GM12891 (cell line): ENCODE measurements at places on chromosomes 3 and 15.

DNA sequence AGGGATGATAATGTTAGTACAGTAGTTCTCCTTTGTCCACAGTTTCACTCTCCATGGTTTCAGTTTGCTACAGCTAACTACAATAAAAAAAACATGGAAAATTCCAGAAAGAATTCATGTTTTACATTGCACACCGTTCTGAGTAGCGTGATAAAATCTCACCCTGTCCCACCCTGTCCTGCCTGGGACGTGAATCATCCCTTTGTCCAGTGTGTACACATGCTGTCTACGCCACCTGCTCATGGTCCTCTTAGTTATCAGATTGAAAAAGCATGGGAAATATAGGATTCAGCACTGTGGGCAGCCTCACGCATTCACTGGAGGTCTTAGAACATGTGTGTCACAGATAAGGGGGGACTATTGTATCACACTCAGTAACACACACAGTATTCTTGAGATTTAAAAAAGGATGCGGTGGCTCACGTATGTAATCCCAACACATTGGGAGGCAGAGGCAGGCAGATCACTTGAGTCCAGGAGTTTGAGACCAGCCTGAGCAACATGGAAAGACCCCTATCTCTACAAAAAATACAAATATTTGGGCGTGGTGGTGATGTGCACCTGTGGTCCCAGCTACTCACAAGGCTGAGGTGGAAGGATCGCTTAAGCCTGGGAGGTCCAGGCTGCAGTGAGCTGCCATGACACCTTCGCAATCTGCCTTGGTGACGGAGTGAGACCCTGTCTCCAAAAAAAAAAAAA is 8.7 kb upstream of the FLNB start:
- no peak for DNase-seq

- no peak for DNase-seq
Observed at GRCh38 chr15:77130315-77130930, 59.5 kb upstream of the TSPAN3 start.

DNA sequence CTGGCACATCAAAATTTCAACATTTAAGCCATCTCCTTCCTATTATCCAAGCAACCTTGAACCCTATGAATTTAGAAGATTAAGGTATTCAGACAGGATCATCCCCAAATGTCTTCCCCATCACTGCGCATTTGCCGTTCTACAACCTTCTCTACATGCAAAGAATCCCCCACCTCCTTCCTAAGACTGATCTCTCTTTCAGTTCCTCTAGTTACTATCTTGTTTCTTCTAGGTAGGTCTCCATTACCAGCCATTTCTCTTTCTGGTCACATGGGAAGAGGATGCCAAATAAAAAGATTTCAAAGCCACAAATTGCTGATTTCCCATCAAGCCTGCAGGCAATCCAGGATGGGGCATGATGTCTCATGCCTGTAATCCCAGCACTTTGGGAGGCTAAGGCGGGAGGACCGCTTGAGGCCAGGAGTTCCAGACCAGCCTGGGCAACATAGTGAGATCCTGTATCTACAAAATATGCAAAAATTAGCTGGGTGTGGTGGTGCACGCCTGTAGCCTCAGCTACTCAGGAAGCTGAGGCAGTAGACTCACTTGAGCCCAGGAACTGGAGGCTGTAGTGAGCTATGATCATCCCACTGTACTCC is 29.7 kb upstream of the MTMR10 start:
- DNase-seq: no peak

DNA sequence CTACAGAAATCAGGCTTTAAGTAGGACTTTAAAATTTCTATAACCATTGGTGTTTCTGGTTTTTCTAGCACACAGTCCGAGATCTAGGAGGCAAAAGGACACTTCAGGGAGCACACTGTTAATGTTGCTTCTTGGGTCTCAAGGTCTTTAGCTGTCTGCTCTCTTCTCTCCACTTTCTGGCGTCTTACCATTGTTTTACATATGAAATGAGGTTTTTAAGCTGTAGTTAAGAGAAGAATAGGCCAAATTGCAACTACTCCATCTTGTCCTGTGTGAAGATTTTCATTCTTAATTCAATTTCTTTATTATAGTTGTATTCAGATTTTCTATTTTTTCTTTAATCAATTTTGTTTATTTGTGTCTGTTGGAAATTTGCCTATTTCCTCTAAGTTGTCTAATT is 151.4 kb downstream of the WNT7A start:
- no peak for DNase-seq

GRCh38 chr3:177820683-177821316 is 623.5 kb upstream of the TBL1XR1 start:
- no peak for DNase-seq

- DNase-seq: no peak
Observed at GRCh38 chr3:143763564-143764162, 84.6 kb downstream of the SLC9A9 start.

DNA sequence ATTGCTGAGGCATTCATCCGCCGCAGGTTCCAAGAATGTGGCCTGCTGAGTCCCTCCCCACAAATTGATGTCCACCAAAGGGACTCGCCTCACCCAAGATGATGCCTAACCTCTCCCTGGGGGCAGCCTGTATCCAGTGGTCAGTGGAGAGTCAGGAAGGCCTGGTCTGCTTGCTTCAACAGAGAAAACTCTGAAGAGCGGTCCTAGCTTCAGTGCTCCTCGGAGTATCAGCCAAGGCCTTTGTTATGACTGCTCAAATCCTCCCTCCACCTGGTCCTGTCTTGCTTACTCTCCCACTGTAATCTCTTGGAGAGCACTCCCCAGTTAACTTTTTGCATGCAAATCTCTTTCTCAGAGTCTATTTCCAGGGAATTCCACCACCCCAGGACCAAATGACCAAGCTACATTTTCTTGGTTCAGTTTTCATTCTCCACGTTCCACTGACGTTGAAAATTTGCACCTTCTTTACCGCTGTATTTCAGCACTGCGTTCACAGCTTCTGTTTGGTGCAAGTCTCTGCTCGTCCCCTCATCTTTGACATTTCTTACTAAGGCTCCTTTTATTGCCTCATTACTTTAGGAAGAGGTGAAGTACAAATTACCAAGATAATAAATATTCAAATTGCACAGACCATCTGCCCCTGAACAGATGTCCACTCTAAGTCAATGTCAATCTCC is 22.3 kb downstream of the CMTM7 start:
- no peak for DNase-seq

GRCh38 chr15:59236394-59236793 is 29.8 kb downstream of the LDHAL6B start:
- DNase-seq: no peak

DNA sequence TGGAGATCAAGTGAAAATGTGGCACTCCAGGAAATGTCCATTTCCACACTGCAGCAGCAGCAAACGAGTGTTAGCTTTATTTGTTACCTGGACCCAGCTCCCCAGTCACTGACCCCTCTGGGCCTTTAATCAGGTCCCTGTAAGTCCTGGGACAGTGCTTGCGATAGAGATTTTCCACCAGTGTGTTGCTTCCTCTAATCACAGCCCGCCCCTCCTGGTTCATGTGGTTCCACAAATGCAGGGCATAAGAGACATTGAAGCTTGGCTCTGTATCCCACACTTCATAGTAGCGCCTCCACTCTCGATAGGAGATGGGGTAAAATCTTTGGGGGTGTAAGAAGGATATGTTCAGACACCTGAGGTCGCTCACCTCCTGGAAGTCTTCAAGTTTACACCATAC is 8.0 kb downstream of the A4GNT start:
- DNase-seq: no peak

DNA sequence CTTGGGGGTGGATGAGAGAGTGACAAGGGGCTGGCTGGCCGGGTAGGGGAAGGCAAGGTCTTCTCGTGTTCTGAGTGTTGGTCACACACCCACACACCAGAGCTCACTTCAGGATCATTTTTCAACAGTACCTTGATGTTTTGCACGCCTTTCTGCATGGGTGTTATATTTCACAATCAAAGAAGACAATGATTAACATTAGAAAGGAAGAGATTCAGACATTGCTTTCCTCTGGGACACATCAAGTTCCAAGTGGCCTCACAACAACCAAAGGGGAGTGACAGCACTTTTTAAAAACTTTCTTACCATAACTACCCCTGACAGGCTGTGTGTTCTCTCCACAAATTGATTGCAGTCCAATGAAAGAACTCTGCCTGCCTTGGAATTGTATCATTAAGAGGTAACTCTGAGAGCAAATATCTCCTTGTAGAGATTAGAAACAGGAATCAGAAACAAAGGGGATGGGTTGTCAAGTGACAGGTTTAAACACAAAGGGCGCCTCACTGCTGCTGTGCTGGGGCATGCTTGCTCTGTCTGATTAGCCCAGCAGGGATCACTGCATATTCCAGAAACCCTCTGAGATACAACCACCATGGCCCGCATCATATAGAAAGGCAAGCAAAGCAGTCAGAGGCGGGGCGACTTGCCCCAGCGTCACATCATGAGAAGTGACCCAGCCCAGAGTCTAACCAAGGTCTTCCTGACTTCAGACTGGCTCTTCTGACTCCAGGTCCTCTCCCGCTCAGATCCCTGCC is 230.8 kb downstream of the FEZF2 start:
- DNase-seq: no peak

GRCh38 chr3:64617610-64618009 is 70.2 kb downstream of the ADAMTS9 start:
- no peak for DNase-seq

DNA sequence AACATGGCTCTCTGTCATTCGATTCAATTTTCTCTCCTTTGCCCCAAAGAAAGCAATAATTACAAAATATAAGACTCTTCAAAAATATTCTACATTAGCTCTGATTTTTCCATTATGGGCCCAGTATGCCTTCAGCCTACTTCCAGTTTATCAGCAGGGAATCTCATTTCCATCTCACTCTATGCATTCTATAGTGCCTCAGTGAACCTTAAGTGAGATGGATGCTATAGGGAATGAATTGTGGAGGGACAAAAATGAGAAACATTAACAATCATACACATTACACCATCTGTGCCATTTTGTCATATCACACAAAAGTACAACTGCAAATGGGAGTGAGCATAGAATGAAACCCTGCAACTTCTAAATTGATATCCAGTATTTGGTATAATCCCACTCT is 50.7 kb upstream of the TSPAN3 start:
- no peak for DNase-seq

DNA sequence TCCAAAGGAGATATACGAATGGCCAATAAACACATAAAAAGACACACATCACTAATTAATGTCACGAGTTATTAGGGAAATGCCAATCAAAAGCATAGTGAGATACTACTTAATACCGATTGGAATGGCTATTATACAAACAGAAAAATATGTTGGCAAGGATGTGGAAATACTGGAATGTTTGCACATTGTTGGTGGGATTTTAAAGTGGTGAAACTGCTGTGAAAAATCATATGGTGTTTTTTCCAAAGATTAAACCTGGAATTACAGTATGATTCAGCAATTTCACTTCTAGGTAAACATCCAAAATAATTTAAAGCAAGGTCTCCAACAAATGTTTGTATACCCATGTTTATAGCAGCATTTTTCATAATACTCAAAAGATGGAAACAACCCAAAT is 765.5 kb downstream of the VGLL3 start:
- DNase-seq: no peak

- DNase-seq: no peak
Observed at GRCh38 chr3:116339441-116340028, 105.8 kb downstream of the LSAMP start.

DNA sequence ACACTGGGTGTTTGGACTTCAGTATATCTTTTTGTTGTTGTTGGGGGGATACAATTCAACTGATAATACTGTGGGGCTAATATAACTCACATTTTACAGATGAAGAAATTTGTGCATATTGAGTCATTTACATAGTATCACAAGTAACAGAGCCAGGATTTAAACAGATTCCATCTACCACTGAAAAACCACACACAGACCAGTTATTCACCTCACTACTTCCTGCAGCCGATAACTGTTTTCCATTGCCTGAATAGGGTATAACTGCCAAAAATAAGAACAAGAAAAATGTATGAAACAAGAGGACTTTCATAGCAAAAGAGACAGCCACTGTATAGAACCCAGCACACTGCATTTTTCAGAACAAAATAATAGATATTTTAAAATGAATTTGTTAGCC is 215.8 kb upstream of the CNTN6 start:
- no peak for DNase-seq

GRCh38 chr3:14389716-14390115 is 12.7 kb upstream of the SLC6A6 start:
- DNase-seq: no peak

GRCh38 chr15:57797568-57798267 is 91.2 kb downstream of the POLR2M start:
- DNase-seq: no peak

- no peak for DNase-seq
Observed at GRCh38 chr15:62026487-62027262, 33.6 kb downstream of the VPS13C start.

- DNase-seq: no peak
Observed at GRCh38 chr3:23741036-23741706, 64.6 kb upstream of the UBE2E1 start.

GRCh38 chr15:58378241-58379085 is 53.3 kb upstream of the LIPC start:
- DNase-seq: no peak

DNA sequence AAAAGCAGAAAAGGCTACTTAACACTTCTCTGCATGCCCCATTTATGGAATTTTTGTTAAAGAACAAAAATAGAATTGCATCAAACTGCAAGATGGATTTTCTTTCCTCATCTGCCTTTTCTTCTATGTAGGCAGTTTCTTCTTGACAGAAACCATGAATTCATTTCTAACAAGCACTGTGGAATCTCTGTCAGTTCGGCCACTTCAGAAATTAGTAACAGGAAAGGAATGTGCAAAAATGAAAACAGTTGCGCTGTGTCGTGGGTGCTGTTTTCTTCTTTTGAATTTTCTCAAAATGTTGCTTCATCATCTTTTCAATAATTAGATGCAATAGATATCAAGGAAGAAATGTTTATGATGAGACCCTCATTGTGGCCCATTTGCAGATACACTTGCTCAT is 151.6 kb downstream of the FOXB1 start:
- no peak for DNase-seq

GRCh38 chr15:66246937-66247336 is 6.6 kb downstream of the MEGF11 start:
- DNase-seq: no peak

DNA sequence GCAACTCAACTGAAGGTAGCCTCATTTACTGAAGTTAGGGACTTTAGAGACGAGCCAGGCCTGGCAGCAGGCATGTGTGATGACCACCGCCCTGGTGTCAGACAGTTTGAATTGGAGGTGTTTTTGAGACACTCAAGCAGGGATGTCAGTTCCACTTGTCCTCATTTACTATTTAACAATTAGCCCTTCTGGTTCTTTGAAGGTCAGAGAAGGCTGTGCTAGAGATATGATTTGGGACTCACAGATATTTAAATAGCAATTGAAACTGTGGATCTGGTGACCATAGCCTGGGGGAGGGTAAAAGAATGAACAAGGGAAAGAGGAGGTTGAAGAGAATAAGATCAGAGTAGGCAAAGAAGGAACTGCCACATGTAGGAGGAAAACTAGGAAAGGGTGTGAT is 74.6 kb downstream of the REC114 start:
- DNase-seq: no peak

GRCh38 chr3:178505832-178506231 is 30.4 kb upstream of the KCNMB2 start:
- no peak for DNase-seq

DNA sequence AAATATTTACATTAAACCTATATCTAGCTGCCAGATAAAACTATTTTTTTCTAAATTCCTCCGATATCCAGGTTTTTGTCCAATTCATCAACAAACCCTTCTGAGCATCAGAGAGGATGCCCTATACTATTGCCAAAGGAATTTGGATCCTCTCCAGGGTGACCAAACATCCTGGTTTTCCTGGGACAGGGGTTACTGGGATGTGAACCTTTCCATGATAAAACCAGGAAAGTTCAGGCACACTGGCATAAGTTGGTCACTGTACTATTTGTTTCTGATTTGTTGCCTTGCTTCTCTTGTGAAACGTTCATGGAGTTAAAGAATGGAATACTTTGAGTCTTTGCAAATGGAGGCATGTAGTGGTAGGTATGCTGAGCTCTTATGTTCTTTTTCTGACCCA is 63.5 kb downstream of the TLNRD1 start:
- no peak for DNase-seq
